ENCODE measurements at places on chromosomes 11 and 22.

DNA sequence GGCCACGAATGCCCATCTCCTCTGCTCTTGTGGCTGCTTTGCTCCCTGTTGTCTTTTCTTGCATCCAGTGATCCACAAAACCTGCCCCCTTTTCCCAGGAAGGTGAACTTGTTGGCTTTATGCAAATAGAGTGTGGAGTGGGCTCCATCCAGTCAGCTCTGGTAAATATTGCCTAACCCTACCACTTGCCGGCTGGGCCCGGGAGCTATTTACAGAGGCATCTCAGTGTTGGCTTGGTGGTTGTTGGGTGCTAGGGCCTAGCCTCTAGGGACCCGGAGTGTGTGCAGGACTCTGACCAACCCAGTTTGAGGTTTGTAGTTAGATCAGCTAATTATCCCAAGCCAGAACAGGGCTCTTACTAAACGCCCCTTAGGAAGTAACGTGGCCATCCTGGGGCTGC, 40.8 kb upstream of the TLCD5 start:
- no peaks in the 10 kb centered on the region for H3K27me3 ChIP-seq
- H3K36me3 ChIP-seq, result no peaks in the 10 kb centered on the region
- no peak overlapping the region for H3K4me3 ChIP-seq

- H3K27me3 ChIP-seq, result no peaks in the 10 kb centered on the region
- H3K36me3 ChIP-seq, result peaks cover 17% of the 10 kb centered on the region
- H3K4me3 ChIP-seq, result no peak overlapping the region
- DNase-seq, result no peak
These were observed 32.5 kb upstream of the RASL10A start for GRCh38 chr22:29348041-29348440.

DNA sequence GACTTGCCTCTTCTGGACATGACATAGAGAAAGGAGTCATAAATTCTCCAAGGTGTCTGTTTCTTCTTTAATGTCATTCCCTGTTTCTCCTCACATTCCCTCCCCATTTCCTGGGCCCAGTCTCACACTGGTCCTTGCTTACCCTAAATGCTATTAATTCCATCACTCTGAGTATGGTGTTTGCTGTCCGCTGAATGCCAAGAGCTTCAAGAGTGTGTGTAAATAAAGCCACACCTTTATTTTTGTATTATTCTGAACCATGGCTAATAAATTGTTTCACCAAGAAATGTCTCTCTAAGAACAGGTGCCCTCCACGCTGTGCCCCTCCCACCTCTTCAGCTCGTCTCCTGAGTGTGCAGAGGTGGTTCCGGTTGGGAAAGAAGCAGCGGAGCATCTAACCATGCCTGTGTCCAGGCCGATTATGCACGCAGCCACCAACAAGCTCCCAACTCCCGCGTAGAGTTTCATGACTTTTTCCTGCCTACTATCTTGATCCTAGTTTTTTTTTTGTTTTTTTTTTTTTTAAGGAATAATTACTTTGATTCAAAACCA, 8.6 kb downstream of the TMEM121B start:
- peaks cover 6% of the 10 kb centered on the region for H3K4me1 ChIP-seq
- H3K27me3 ChIP-seq, result no peaks in the 10 kb centered on the region
- DNase-seq, result peak; percentile 29
- H3K27ac ChIP-seq, result no peak overlapping the region

DNA sequence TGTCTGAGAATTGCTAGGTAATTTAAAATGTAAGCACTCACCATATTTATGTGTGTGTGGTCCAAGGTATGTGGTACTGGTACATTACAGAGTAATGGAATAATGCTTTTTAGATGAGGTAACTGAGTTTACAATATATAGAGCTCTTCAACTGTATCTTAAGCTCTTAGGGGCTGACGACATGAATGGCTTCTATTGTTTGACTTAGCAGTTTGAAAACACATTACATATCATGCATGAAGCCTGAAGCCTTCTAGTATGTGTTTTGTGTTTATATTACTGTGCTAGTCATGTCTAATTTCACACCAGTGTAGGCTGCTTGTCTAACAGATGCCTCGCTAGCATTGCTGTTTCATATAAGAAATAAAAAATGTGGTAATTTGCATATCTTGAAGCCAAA, 37.2 kb downstream of the GAS2 start:
- no peak for DNase-seq
- H3K27me3 ChIP-seq, result no peaks in the 10 kb centered on the region
- H3K4me1 ChIP-seq, result no peaks in the 10 kb centered on the region
- no peak overlapping the region for H3K27ac ChIP-seq

Data from prostate gland (tissue), 2 donors.